HAP-1 (cell line): ENCODE measurements at places on chromosomes 5 and 9.
A peak's percentile ranks its signal among the peaks of the same experiment; 100 is the strongest.

DNA sequence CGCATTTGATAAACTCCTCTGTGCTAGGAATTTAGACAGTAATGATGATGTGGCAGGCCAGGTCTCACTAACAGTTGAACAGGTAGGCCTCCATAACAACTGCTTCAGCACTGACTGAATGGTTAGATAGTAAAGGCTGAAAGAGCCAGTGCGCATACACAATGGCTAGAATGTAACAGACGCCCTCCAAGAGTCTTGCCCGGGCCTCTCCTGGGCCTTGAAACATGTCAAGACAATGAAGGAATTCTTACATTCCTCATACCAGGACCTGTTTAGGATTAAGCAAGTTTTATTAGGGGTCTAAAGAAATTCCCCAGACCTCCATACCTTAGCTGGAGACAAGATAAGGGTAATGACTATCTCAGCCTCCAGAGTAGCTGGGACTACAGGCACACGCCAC is 6.7 kb upstream of the BICD2 start:
- no peak for DNase-seq

DNA sequence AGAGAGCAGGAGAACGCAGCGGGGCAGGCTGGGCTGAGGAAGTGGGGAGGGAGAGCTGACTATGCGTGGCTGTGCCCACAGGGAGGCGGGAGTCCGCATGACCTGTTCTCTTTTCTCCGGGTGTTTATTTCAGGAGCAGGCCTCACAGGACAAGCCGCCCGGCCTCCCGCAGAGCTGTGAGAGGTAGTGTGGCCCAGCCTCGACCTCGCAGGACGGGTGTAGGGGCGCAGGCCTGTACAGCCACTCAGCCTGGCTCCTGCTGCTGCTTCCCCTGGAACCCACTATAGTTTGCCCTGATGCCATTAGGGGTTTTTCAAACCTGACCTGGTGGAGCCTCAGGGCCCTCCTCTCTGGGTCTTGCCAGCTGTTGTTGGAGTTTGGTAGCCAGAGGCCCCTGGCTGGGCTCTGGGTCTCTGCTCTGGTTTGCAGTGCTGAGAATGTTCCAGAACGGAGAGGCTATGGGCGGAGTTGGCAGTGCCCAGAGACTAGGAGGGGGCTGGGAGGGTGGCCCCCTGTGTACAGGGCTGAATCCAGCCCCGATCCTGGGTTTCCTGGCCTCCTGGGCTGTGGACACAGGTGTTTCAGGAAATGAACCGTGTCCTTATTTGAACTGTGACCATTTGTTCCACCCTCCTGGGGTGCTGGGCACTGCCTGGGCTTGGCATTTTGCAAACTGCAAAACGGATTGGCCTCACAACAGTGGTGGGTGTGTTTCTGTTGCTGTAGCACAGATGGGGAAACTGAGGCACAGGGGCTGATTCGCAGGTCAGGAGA is 78.8 kb downstream of the WNK2 start:
- peak; percentile 3 for DNase-seq

GRCh38 chr5:154446195-154447088 is 645 bp downstream of the SAP30L start:
- DNase-seq, result peak; percentile 69

- no peak for DNase-seq
Observed at GRCh38 chr9:134317790-134318414, 8.4 kb upstream of the RXRA start.

GRCh38 chr5:98968056-98968564 is 39.3 kb upstream of the CHD1 start:
- peak; percentile 6 for DNase-seq

DNA sequence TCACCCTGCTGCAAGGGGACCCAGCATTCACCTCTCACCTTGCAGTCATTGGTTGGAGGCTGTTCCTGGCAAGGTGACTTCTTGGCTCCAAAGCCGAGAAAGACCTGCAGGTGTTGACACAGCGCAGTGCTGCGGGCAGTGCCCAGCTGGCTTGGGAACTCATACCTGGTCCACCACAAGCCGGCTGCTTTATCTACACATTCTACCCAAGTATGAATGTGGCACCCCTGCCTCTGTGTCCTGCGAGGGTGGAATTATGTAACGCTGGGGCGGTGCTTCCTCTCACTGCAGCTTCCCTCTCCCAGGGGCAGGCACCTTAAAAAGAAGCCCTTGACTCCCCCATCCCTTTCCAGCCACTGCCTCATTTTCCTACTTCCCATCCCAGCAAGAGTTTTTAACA is 2.5 kb upstream of the ZMYND19 start:
- DNase-seq, result no peak

DNA sequence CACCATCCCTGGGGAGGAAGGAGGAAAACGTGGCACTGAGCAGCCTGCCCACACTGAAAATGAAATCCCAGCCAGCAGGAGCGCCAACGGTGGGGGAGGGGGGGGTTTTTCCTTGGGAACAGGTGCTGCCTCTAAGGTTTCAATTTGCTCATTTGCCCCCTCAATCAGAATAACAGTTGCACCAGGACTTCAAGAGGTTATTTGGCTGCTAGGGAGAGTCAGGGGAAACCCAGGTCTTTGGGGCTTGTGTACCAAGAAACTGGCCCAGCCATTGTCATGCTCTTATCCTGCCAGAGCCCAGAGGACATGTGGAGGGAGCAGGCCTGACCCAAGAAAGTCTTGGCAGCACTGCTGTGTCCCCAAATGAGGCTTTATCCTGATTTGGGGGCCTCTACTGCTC is 66.5 kb downstream of the NDFIP1 start:
- no peak for DNase-seq

DNA sequence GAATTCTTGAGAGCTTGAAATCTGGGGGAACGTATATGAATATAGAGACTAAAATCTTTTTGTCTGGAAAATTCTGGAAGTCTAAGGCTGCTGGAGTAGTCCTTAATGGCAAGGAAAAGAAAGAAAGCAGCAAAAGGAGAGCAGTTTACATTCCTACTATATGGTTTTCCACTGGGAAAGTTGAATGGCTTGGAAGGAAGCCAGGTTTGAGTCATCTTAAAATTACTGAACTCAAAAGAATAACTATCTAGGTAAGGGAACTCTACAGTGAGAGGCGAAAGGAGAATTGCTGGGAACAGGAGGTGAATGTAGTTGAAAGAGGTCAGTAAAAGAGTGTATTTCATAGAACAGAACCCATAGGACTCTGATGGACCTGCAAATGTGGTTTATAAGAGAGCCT is 258.1 kb upstream of the EDIL3 start:
- no peak for DNase-seq

- no peak for DNase-seq
Observed at GRCh38 chr9:106731910-106732309, 131.1 kb upstream of the ZNF462 start.
